ENCODE measurements at places on chromosomes 6 and 20.

- no peak for DNase-seq
Measured at GRCh38 chr20:22583773-22584521, 425 bp downstream of the FOXA2 start.

- no peak for DNase-seq
Measured at GRCh38 chr20:38873050-38873581, 53.1 kb upstream of the FAM83D start.

- no peak for DNase-seq
Measured at GRCh38 chr6:167200806-167201205, 43.0 kb upstream of the GPR31 start.

- no peak for DNase-seq
Measured at GRCh38 chr6:88548891-88549505, 382.9 kb upstream of the CNR1 start.

GRCh38 chr6:33057222-33058150 lies 16.0 kb downstream of the HLA-DPA1 start:
- no peak for DNase-seq

- no peak for DNase-seq
Measured at GRCh38 chr6:149150301-149150700, 167.2 kb upstream of the TAB2 start.

GRCh38 chr20:10090588-10091166 lies 55.9 kb downstream of the ANKEF1 start:
- DNase-seq, result peak; percentile 13

DNA sequence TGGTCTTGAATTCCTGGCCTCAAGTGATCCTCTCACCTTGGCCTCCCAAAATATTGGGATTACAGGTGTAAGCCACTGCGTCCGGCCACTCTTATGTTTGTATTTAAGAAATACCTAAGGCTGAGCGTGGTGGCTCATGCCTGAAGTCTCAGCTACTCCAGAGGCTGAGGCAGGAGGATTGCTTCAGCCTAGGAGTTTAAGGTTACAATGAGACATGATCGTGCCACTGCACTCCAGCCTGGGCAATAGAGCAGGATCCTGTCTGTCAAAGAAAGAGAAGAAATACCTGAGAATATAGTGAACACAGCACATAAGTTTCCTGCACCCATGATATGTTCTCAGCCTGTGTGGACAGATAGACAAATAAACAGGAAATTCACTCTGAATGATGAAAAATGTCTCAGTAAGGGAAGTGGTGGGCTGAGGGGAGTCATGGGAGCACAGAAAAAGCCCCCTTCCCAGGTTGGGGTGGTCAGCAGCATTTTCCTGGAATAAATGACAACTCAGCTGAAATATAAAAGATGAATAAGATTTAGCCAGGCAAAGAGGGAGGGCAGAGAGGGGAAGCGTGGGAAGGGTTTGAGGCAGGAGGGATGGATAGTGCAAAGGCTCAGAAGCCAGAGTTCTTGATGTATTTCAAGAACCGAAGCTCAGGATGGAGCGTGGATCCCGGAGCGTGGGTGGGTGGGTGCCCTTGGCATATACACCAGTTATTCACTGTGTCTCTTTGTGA lies 13.8 kb upstream of the MMP9 start:
- DNase-seq, result no peak

DNA sequence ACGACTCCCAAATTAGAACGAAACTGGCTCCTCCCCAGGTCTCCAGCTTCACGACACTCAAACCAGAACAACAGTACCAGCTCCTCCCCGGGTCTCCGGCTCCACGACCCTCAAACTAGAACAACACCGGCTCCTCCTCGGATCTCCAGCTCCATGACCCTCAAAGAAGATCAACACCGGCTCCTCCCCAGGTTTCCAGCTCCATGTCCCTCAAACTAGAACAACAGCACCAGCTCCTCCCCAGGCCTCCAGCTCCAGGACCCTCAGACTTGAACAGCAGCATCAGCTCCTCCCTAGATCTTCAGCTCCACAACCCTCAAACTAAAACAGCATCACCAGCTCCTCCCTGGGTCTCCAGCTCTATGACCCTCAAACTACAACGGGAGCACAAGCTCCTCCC lies 13.8 kb downstream of the ULBP3 start:
- no peak for DNase-seq

DNA sequence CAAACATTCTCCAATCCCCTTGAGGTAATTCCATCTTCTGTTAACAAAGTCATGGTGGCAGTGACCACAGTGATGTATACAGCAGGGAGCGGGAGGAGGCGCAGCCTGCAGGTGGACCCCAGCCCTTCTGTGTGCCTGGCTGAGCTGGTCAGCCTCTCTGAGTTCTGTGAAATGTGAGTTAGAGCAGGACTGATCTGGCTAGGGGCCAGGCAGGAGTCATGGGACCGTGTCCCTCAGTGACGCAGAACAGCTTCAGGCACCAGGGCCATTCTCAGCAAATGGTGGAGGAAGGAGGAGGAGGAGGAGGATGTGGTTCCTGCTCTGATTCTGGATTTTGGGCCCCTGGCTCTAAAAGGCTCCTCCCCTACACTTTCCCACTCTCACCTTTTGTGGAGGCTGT lies 6.9 kb downstream of the PHACTR3 start:
- DNase-seq, result no peak

- peak; percentile 29 for DNase-seq
Measured at GRCh38 chr6:108562503-108562993, 1.8 kb downstream of the FOXO3 start.

All from hippocampal formation (tissue), 2 donors.